NCI-H510A (cell line): ENCODE measurements at places on chromosomes 5 and 9.

DNA sequence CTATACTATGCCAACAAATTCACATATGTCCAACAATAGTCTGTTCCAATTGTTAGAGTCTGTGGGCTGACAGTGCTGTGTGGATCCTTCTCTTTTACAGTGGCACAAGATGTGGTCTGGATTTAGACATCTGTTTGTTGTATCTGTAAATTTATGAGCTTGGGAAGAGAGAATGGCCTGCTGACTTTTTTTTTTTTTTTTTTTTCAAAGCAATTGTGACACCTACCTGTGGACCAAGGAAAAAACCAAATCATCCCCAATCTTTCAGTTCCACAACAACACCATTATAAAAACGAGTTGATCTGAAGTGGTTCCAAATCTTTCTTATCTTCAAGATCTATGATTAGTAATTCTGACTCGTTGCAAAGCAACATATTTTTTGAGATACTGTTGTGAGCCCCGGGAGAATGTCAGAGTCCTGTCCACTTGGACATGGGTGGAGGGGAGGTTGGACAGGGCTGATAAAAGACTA is 4.9 kb downstream of the IRX2 start:
- no peak for DNase-seq

DNA sequence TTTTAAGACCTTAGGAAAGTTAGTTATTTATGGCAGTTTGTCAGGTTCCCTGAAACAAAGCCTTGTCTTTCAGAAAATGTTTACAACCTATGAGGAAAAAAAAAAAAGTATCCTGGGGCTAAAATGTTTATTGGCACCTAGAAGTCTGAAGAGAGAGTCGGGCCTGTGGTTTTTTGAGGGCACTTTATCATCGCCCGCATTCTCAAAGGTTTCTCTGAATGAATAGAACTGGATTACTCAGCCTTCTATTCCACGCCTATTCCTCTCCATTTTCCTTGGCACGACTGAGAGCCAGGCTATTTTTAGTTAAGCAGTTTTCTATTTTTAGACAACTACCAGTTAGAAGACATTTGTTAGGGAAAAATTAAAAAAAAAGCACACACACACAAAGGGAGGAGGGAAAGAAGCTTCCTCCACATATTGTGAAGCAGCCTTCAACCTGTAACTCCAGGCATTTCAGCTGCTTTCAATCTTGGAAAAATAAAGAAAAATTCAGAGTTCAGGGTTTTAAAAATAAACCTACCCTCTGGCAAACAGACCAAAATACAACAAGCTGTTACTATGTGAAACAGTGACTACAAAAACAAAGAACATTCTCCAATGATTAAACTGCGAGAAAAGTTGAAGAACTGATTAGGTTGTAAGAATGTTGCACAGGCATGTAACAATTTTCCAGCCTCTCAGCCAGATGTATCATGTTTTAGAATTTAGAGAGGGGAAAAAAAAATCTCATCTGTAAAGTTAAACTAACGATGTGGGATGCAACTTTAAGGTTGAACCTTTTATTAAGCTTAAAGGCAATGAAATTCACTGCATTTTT is 97.0 kb downstream of the MEF2C start:
- no peak for DNase-seq

DNA sequence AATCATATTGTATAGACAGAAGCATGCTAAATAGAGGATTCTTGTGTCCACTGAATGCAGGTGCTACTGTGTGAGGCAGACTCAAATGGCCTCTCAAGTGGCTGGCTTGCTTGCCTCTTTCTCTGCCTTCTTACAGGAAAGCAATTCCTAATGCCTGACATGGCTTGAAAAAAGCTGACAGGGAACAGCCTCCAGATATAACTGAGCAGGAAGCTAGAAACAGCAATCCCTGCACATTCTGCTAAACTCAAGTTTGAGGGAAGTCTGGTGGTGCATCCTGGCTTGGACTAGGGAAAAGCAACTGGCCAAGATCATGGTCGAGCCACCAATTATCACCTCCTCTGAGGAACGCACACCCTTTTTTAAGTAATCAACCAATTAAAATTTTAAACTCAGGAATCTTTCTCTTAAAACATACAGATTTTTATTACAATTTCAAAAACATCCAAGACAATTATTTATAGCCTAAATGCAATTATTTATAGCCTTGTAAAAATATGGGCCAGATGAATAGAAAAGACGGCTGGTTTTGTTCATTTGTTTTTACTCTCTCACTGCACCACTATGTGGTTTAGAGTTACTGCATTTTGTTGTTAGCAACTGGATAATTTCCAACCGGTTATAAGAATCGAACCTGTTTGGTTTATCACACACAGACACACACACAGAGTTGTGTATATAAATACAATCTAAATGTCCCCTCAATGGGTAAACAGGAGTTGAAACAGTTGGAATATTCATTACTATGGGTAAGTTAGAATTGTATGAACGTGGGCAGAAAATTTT is 290.9 kb upstream of the ANKRD55 start:
- DNase-seq, result no peak

DNA sequence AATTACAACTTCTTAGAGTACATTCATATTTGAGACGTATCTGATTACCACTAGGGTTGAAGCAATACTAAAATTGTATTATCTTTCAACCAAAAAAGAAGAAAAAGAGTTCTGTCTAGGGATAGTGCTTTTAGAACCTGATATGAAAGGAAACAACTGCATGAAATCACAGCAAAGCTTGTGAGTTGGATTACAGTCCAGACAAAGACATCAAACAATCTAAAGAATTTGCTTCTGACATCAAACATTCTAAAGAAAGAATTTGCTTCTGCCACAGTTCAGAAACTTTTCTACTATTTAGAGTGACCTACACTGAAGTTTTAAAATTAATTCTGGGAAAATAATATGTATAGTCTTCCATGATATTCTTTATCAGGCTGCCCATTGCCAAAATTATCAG is 1141.1 kb upstream of the ACO1 start:
- DNase-seq, result no peak

- no peak for DNase-seq
Measured at GRCh38 chr5:80041527-80041926, 6.4 kb downstream of the THBS4 start.

DNA sequence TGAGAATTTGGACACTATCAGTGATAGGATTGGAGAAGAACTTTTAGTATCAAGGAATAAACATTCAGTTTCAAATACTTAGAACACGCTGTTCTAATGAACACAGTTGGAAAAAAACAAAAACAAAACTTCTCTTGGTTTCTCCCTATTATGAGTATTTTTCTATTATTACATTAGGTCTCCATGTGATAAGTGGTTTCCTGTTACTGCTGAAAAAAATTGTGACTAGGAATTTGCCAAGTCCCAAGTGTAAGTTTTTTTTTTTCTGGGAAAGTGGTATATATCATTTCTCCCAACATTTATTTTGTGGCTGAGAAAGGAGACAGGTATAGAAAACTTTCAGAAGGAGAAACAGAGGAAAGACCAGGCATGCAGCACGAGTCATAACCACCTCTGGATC is 41.1 kb downstream of the PCSK1 start:
- DNase-seq, result no peak

DNA sequence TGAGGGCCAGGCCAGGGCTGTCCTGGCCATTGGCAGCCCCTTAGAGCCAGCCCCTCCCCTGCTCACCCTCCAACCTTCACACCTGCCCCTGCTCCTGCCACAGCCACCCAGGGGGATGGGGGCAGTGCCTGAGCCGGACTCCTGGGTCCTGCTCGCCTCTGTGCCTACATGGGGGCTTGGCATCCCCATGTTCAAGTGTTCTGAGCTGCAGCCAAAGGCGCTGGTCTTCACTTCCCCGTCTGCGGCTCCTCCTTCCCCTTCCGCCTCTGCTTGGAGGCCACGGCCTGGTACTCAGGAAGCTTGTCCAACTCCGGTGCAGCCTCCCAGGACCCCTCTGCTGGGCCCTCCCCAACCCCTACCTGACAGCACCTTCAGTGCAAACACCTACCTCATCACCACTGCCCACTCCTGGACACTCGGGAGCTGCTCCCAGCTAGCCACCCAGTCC is 2.3 kb upstream of the DNLZ start:
- no peak for DNase-seq

GRCh38 chr9:90772386-90772785 is 29.2 kb upstream of the SYK start:
- no peak for DNase-seq

- DNase-seq, result no peak
Measured at GRCh38 chr5:102971676-102972293, 148.2 kb downstream of the GIN1 start.

DNA sequence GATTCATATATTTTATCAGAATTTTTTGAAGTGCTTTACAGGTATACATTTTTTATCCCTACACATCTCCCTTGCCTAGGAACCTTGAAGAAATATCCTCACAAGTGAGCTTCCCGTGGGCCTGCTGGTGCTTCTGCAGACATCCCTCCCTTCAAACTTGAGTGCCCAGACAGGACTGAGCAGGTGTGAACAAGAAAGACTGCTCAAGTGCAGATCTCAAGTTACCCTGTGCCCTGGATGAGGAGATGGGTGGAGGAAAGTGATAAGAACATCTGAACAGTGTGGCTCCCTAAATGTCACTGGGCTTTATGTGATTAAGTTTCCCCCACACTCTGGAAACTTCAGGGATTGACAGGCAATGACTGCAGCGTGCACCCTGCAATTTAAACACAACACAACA is 209.8 kb downstream of the TLE1 start:
- peak; percentile 15 for DNase-seq

DNA sequence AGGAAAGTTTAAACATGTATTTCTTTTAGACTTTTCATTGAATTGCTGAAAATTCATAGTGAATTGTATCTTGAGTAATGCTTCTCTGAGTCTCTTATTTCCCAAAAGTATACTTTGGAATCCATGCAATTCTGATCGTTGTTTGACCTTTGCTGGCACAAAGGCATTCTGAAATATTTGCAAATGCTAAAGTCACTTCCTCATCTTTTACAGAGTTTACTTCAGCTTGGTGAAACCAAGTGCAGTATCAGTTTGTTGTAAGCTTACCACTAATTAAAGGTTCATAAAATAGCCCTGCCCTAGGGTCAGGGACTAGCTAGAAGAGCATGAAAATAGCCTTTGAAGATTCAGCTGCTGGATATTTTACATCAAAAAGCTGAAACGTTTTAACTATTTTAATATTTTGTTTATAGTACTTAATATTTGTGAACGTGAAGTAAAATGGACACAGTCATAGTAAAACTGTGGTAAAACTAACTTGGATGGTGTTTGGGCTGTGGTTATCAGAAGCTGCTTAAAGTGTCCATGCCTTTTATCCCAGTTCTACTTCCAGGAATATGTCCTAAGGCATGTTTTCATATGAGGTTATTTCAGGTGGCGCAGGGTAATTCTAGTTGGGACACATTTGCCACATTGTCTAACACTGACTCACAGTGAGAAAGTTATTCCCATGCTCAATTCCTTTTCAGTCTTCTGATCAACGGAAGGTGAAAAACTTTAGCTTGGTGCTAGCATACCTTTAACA is 45.3 kb downstream of the SLC22A5 start:
- DNase-seq, result no peak

DNA sequence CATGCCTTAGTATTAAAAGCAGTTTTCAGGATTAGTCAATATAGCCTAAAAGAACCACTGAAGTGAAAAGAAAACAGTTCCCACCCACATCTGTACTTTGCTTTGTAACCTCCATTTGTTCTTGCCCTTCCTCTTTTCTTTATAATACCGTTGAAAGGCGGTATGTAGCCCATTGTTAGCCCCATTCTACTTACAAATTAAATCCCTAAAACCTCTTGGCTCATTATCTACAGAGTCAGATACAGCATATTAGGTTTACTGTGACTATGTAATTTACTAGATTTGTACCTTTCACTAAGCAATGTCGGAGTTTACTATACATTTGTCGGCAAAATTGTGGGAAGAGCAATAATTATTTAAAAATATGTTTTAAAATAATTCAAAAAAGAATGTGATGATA is 17.3 kb downstream of the ALDH1A1 start:
- no peak for DNase-seq

GRCh38 chr9:88303721-88304451 is 84.4 kb upstream of the SPIN1 start:
- no peak for DNase-seq

GRCh38 chr5:57494104-57495098 is 11.8 kb upstream of the ACTBL2 start:
- peak; percentile 10 for DNase-seq

GRCh38 chr5:133895979-133896845 is 72.2 kb downstream of the C5orf15 start:
- DNase-seq, result no peak

DNA sequence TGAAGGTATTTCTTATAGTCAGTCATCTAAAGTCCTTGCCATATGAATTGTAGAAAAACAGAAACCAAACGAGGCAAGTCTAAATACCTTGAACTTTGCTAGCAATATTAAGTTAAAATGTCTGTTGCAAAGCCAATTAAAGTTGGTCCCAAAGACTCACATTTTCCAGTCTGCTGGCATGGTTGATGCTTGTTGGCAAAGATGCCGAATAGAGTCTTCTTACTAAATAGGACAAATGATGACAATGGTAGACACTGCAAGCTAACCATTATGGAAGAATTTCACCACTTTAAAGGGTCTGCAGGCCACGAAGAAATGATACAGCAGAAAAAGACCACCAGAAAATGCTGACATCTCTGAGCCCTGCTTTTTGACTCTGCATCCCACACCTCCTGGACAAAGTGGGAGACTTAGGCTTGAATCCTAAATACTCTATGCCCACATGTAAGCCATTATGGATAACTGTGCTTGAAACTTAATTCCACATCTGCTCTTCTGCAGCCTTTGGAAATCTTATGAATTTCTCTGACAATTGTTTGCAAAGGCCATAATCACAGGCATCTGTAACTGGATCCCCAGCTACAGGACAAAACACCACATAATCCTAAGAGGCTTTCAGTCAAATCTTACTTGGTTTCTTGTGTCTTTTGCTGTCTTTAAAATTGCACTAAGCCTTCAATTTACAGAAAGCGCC is 61.3 kb downstream of the LHFPL2 start:
- DNase-seq, result no peak

DNA sequence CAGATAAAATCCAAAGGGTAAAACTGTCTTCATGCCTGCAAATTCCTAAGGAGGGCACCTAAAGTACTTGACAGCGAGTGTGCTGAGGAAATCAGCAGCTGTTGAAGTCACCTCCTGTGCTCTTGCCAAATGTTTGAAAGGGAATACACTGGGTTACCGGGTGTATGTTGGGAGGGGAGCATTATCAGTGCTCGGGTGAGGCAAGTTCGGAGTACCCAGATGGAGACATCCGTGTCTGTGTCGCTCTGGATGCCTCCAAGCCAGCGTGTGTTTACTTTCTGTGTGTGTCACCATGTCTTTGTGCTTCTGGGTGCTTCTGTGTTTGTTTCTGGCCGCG is 727 bp upstream of the ADRB2 start:
- no peak for DNase-seq

- DNase-seq, result no peak
Measured at GRCh38 chr9:7760014-7760415, 39.6 kb downstream of the DMAC1 start.

DNA sequence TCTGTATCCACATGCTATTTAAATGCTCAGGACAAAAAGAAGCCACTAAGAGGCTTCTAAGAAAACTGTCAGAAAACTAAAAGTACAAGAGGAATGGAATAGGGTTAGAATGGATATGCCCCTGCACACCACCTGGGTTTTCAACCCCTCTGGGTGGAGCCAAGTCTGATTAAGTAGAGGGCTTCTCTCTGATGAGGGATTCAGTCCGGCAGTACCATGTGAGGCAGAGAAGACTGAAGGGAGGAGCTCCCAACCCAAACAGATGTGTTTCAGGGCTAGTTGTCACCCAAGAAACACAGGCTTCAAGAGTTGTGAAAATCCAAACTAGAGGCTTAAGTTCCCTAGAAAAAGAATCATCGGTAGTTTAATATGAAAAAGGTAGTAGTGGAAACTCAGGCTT is 12.5 kb downstream of the NREP start:
- DNase-seq, result no peak

- DNase-seq, result no peak
Measured at GRCh38 chr9:130328349-130328801, 62.8 kb downstream of the HMCN2 start.

- no peak for DNase-seq
Measured at GRCh38 chr9:89994988-89995613, 390.3 kb downstream of the GADD45G start.
